ENCODE measurements at places on chromosomes 1 and 21.

DNA sequence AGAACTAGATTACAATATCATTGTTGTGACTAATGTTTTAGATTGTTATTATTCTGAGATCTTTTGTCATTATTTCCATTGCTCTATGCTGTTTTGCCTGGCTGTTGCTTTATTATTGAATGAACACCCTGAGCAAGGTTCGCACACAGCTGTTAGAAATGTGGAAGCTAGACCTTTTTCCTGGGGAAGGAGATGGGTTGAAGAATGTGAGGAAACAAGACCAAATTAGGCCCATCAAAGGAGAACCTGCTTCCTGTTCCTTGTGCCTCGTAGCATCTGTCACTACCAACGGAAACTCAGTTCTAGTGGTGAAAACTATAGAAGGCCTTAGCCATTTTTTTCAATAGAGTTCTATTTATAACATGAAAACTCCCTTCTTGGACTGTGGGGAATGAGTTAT lies 68.7 kb downstream of the RGL1 start:
- DNase-seq: no peak

GRCh38 chr1:173414136-173414535 lies 63.0 kb upstream of the PRDX6 start:
- no peak for DNase-seq

GRCh38 chr1:17201201-17202021 lies 3.5 kb upstream of the PADI1 start:
- no peak for DNase-seq

DNA sequence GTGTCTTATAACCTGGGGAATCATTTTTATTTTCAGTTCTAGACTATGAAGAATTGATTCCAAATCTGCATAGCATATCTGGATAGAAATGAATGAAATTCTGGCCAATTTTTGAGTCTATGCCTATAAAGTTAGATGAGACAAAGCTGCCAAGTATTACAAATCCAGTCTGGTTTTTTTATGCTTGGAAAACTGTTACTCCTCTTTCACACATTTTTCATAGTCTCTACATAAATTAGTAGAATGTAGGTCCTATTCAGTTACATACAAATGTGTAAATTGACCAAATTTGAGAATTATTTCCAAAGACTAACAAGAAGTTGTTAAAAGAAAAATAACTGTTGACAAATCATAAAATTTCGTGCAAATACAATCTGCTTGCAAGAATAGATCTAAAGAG lies 1505.2 kb downstream of the AMY1C start:
- DNase-seq: no peak

GRCh38 chr1:11065796-11066195 lies 6.0 kb upstream of the SRM start:
- no peak for DNase-seq

DNA sequence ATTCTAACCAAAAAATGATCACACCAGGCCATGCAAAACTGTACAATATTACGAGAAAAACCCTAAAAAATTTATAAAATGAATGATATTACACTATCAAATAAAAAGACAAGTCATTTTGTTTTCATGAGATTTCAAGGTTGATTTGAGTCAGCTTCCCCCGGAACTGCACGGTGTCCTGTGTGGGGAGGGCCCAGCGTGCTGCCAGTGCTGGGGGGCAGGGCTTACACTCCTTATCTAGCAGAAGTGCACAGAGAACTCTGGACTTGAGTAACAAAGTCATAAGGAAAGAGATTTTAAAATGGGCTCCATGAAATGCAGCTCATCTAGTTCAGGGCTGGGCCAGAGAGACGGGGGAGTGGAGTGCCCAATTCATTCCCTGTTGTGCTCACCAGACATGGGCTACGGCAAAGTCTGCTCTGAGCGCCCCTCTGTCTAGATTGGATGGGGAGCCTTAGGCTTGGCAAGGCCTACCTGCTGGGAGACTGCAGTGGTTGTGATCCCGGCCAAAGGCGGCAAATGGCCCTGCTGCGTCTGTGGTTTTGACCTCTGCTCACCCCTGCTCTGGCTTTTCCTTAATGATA lies 50.1 kb downstream of the COQ8A start:
- DNase-seq: no peak

DNA sequence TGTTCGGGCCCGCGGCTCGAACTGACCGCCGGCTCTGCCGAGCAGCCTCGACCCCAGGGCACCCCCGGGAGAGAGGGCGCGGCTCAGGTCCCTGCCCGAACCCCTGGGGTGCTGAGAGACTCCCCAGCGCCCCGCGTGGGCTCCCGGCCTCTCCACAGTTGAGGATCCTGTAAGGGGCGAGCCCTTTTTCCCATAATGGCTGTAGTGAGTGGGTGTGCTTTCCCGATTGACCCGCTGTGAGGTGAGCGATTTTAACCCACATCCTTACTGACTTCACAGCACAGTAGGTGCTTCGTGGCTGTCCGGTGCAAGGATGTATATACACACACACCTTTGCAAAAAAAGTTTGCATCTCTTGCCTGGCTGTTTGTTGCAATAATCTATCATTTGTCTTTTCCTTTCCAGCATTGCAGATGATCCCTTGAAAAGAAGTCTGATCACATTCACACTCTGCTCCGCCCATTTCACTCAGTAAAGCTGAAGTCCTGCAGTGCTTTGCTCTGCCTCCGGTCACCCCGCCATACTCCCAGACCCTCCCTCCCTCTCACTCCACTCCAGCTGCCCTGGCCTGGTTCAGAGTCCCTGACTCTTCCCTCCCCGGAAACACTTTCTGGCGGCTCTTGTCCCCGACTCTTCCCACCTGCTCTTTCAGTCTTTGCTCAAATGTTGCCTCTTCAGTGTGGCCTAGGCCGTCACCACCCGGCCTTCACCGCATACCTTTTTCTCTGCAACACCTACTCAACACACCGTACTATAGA lies 955 bp upstream of the UBE2G2 start:
- DNase-seq: no peak

GRCh38 chr1:87763483-87763882 lies 434.8 kb downstream of the LMO4 start:
- DNase-seq: no peak

GRCh38 chr1:213327017-213327667 lies 276.1 kb downstream of the RPS6KC1 start:
- no peak for DNase-seq

DNA sequence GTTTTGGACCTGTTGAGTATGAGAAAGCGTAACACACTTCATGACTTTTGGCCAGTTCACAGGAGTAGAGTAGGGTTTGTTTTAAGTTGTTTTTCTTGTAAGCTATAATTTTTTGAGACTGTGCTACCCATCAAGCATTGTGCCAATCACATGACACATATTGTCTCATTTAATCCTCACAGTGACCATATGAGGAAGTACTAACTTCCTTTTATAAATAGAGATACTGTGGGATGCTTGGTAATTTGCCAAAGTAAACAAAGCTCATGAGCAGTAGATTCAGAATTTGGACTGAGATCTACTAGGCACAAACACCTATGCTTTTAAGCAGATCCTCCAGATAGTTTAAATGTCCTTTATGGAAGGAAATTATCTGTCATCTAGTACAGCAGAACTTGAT lies 178.3 kb downstream of the CACNA1E start:
- DNase-seq: no peak

GRCh38 chr1:203048555-203049051 lies 22.3 kb downstream of the PPFIA4 start:
- DNase-seq: no peak

DNA sequence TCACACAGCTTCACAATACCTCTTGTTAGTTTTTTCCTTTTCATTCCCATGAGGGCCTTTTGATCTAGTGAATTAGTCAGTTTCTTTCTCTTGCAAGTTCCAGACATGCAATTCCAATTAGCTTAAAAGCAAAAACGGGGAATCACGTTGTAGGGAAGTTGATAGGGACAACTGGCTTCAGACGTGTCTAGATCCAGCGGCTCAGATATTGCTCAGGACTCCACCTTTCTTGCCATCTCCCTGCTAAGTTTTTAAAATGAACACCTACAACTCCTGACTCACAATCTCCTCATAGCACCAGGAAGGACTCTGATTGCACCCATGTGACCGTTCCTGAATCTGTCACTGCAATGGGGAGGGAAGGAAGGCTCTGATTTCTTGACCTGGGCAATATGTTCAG lies 63.8 kb upstream of the ARHGAP29 start:
- no peak for DNase-seq

DNA sequence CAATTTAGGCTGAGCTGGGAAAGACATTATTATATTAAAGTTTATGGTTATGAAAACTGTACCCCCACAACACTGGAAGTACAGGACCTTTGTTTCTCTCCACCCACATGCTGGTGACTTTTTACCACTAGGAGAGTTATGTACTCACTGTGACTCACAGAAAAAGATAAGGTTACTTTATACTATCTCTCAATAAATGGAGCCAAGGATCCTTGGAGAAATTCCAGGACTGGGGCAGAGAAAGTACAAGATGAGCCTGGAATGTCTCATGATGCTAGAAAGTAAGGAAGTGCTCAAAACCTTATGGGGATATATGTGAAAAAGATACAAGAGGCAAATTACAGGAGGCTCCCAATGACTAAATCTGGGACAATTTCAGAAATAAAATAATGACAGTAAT lies 63.9 kb upstream of the C1orf105 start:
- DNase-seq: no peak

DNA sequence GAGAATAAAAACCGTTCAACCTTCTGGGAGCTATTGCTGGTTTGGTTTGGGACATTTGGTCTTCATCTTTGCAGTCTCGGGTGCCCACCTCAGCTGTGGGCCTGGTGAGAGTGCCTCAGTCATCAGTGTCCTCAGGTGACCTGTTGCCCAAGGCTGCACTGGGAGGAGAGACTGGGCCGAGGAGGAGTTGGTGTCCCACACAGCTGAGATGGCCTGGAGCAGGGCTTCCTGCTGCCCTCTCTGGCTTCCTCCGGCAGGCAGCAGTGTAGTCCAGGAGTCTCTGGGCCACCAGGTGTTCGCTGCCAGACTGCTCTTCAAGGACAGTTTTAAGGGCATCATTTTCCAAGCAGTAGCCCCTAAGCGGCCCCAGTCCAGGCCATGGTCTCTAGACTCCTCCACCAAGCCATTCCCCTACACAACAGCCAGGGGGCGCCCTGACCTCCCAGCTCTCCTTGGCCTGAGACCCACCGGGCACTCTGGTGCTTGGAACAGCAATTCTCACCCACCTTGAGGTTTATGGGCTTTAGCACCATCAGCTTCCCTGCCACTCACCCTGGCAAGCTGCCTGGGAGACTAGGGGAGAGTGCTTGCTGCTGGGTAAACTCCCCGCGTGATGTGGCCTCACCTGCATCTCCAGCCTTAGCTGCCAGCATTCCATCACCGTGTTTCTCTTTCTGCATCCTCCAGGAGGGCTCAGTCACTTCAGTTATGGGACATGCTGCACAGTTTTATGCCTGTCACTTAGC lies 9.1 kb upstream of the SYTL1 start:
- DNase-seq: no peak

GRCh38 chr1:186218654-186219352 lies 156.2 kb downstream of the TPR start:
- DNase-seq: no peak

DNA sequence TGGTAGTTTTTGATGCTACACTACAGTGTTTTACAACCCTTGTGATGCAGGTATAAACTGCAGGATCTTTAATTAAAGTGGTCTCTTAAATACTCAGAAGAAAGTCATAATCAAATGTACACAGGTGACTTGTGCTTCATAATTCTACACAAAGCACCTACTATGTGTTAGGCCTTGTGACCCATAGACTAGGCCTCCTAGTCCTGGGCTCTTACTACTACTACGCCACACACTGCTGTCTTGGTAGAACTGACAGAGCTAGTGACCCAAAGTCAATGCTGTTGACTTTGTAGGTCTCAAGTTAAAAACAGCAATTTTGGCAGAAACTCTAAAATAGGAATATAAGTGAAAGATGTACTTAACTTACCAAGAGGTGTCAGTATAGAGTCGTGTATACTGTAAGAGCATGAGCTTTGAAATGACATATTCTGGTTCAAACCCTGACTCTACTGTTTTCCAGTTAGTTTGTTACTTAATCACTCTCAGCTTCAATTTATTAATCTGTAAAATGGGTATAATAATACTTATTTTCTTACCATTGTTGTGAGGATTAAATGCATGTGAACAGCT lies 48.6 kb upstream of the LMO4 start:
- no peak for DNase-seq

DNA sequence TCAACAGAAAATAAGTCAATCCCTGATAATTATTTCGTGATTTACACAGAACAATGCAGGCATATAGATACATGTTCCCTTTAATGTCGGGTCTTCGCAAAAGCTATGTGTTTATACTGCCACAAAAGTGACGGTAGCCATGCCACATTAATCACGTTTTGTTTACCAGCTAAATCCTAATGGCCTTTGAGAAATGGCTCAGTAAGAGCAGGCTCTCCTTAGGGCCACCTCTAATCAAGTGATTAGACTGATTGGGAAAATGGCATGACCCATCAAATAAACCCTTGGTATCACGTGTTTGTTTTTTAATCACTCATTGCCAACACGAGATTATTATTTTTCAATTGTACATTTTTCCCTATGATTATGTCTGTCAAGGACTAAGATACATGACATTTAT lies 102.0 kb upstream of the USP25 start:
- no peak for DNase-seq

- peak; percentile 49 for DNase-seq
Measured at GRCh38 chr1:18385239-18385790, 95.4 kb upstream of the KLHDC7A start.

DNA sequence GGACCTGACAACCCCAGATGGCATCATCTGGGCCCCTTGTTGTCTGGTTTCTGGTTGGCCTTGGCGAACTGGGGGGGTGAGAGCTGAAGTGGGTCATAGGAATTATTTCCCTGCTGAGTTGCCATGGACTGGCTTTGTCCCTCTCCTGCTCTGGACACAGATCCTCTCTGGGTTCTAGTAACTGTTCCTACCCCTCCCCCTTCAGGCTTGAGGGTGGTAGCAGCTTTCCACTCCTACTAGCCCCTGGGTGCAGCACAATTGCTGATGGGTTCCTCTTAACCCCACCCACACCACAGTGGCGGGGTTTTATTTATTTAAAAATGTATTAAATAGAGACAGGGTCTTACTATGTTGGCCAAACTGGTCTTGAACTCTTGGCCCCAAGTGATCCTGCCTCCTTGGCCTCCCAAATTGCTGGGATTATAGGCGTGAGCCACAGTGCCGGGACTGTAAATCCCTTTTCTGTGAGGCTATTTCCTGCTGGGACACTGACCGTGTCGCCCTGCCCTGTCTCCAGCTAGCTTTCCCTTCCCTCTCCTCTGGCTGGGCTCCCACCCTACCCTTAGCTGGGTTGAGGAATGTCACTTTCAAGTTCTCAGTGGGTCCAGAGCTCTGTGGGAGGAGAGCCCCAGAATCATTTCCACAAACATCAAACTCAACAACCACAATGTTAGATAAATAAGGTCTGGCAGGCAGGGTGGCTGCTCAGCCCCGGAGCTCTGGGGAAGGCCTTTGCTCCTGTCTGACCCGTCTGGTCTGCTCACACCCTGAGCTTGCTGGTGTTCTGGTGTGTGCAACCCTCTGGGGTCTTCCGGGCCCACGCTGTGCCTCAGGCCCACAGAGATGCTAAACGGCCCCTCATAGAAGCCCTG lies 112.7 kb upstream of the WNT4 start:
- peak; percentile 56 for DNase-seq

- no peak for DNase-seq
Measured at GRCh38 chr1:104402178-104402577, 652.5 kb downstream of the AMY1C start.

Measured in left lung (tissue), 14 donors.